ENCODE measurements at places on chromosomes 1 and 21.

- no peak for DNase-seq
Measured at GRCh38 chr1:5911871-5912271, 80.4 kb downstream of the NPHP4 start.

DNA sequence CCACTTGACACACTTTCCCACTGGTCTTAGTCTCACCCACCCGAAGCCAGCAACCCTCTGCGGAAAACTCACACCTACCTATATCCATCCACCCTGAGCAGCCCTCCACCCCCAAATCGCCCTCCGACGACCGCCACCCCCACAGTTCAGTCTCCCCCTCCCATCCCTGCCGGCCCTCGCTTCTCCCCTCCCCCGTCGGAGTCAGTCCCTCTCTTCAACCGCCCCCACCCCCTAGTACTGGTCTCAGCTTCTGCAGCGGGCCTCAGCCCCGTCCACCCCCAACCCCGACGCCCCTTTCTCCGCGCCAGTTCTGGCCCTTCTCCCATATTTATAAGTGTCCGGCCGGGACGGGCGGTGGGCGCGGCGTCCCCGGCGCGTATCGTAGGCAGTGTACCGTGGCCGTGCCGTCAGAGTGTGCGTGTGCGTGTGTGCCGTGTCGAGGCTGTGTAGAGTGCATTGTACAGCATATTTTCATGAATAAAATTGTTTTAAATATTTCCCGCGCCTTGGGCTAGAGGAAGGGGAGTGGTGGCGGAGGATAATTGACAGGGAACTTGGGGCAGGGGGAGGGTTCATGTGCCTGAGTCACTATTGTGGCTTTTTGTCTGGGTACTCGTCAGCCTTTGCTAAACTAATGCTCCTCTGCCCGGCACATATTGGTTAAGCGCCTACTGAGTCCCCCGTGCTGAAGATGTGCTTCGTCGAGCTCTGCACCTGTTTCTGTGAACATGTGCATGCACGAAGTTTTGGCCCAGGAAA lies 22.0 kb downstream of the FOXO6 start:
- no peak for DNase-seq

GRCh38 chr1:17161137-17161740 lies 42.0 kb upstream of the PADI2 start:
- DNase-seq: no peak

GRCh38 chr21:39454949-39455668 lies 3.3 kb downstream of the SH3BGR start:
- no peak for DNase-seq

GRCh38 chr1:45630429-45630828 lies 6.6 kb upstream of the CCDC17 start:
- DNase-seq: no peak

DNA sequence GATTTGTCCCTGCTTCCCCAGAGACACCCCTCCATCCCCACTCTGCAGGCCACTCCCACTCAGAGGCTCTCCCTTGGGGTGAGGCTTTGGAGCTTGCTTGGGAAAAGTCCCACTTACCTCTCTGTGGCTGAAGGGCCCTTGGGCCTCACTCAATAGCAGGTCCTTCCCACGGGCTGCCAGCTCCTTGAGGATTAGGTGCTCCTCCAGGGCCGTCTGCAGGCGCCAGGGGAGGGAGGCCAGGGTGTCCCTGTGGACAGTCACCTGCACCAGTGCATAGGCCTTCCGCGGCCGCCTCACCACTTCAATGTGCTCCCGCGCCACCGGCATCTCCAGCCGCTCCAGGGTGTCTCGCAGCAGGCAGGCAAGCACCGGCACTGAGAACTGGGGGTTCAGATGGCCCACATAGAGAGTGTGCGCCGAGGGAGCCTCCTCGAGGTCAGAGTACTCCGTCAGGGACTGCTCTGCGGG lies 1.4 kb downstream of the SLFNL1 start:
- no peak for DNase-seq

- no peak for DNase-seq
Measured at GRCh38 chr1:40710581-40711315, 19.2 kb downstream of the NFYC start.

- no peak for DNase-seq
Measured at GRCh38 chr1:117860896-117861610, 68.4 kb downstream of the GDAP2 start.

GRCh38 chr21:26374817-26375216 lies 198.3 kb downstream of the CYYR1 start:
- DNase-seq: no peak

- no peak for DNase-seq
Measured at GRCh38 chr1:1058921-1059493, 15.1 kb downstream of the RNF223 start.

DNA sequence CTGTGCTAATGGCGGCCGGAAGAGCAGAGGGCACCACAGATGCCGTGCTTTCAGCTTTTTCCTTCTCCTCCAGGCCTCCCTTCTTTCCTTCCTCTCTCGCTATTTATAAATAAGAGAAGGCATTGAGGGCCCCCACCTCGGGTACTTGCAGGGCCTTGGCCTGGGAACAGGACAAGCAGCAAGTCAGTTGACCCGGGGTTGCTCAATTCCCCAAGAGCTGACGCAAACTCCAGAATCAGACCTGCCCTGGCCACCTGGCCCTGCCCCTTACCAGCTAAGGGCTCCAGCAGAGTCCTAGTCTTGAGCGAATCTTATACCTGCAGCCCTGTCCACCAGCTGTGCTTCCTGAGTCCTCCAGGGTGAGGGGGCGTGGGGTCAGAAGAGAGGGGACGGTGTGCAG lies 13.5 kb downstream of the TNFRSF1B start:
- no peak for DNase-seq

GRCh38 chr1:247070645-247071044 lies 8.0 kb downstream of the ZNF670 start:
- no peak for DNase-seq

- DNase-seq: no peak
Measured at GRCh38 chr1:239913141-239913585, 178.5 kb upstream of the FMN2 start.

DNA sequence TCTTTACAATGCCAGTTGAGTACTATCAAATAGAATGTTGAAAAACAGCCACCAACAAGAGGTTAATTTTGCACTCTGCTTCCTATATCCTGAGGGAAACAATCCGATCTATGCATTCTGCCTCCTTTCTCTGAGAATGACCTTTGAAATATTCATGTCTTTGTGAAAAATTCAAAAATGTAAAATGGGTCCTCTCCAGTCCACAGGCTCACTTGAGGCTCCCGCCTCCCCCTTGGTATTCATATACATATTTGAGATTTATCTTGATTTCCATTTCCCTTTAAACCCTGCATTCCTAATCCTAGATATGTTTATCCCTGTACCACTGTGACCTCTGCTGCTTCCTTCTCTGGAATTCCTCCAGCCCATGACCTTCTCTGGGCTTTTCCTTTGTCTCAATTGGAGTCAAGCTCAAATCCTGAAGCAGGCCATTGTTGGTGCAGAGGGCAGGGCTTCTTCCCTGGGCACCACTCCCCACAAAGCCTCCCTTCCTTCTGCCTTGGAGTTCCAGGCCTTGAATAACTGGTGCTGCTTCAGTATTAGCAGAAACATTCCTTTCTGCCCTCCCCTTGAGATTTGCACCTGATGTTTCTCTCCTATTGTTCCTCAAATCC lies 296.8 kb downstream of the PBX1 start:
- no peak for DNase-seq

DNA sequence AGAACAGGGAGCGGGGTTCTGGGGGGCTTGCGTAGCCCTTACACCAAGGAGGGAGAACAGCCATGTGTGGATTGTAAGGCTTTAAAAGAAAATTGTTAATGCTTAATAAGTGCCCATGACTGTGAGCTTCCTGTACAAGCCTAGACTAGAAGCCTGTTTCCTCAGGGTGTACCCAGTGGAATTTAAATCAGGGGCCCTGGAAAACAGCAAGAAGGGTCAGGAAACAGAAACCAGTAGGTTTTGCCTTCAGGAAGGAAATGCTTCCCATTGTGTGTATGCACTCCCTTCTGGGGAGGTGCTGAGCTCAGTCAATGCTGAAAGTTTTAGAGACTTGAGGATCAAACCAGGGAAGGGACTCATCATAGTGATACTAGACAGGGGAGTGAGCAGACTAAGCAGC lies 12.7 kb downstream of the UTP11 start:
- DNase-seq: no peak

DNA sequence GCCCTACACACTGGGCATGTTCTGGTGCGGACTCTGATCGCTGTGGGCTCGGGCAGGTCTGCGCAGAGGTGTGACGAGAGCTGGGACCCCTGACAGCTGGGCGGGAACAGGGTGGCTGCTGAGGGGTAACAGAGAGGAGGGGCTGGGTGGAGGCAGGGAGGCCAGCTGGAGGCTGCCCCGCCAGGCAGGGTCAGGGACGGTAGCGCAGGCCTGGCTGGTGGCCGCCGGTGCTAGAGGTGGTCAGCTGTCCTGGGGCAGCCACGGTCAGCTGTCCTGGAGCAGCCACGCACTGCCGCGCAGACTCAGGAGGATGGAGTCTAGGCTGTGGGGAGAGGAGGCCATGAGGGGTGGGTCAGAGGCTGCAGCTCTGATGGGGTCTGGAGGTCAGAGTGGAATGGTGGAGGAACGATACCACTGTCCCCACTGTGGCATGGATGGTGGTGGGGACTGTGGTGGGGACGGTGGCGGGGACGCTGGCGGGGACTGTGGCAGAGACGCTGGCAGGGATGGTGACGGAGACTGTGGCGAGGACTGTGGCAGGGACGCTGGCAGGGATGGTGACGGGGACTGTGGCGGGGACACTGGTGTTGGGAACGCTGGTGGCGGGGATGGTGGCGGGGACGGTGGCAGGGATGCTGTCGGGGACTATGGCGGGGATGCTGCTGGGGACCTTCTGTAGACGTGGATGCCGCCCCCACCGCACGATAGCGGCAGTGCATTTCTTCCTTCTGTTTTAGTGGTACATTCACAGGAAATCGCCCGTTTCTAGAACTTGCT lies 21.3 kb upstream of the LRRC3 start:
- DNase-seq: no peak

- DNase-seq: no peak
Measured at GRCh38 chr1:239593527-239593926, 207.2 kb downstream of the CHRM3 start.

- no peak for DNase-seq
Measured at GRCh38 chr1:28314547-28314941, 14.3 kb upstream of the MED18 start.

- DNase-seq: no peak
Measured at GRCh38 chr21:46661642-46662366, 26.3 kb downstream of the PRMT2 start.

DNA sequence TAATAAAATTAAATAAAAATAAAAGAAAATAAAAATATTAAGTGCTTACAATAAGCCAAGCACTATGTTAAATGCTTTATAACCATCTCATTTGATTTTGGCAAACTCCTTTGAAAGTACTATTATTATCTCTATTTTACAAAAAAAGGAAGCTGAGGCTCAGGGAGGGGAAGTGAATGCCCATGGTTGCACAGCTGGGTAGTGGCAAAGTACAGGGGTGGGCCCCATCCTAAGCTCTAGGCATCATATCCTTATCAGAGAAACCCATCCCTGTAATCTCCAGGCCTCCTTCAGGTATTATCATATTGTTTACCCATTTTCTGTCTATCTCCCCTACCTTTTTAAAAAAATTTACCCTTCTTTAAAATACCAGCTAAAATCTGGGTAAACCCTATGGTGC lies 2.3 kb upstream of the MED18 start:
- no peak for DNase-seq

GRCh38 chr1:181190364-181191035 lies 102.0 kb downstream of the IER5 start:
- DNase-seq: no peak
